NCI-H1694 treated with DMSO at 0.1 percent for 48 hours (cell line): ENCODE measurements at places on chromosomes 12 and 14.

- DNase-seq, result no peak
Observed at GRCh38 chr14:52129721-52130120, 60.9 kb upstream of the NID2 start.

- DNase-seq, result peak; percentile 52
Observed at GRCh38 chr12:3313675-3314663, 177.0 kb upstream of the PRMT8 start.

DNA sequence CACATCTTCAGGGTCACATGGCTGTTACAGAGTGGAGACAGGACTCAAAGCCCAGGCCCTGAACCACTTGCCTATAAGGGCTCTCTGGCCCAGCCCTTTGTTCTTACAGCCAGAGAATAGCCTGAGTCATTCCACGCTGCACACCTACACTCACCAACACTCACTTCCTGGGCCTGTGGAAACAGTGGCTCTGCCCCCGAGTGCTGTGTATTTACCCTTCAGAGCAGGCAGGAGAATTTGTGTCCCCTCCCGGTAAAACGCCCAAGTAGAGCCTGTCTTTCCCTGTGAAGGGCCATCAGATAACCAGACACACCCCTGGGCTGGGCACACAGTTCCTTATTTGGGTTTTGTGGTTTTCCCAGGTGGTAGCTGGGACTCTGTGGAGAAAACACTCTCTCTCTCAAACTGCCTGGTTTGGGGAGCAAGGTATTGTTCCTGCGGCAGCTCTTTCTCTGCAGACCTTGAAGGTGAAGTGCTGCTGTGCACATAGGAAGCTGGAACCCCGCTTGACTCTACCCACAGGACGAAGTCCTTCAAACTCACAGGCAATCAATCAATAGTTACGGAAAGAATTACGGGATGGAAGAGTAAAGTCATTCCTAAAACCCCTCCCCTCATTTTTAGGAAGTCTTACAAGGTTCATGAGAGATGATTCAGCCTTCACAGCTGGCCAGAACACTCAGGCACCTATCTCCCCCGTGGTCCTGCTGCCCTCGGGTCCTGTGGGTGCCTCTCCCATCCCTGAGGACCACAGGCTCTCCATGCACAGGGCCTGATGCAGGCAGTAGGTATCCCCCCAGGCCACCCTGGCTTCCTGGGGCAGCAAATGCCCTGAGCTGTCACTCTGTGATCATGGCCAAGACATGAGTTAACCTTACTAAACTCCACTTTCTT is 20.3 kb downstream of the FIGNL2 start:
- no peak for DNase-seq

DNA sequence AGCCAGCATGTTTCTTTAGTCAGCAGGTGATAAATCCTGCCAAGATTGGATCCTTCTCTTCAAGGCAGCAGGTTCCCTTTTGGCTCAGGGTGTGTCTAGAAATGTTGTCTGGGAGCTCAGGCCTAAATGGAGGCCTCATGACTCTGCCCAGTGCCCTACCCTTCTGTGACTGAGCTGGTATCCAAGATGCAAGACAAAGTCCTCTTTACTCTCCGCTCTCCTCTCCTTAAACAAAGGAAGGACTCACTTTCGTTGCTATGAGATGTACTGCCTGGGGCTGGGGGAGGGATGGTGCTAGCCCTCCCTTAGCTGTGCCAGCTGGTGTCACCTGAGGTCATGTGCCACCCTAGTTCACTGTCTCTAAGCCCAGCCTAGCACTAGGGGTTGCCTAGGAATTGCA is 13.8 kb upstream of the TMPRSS12 start:
- no peak for DNase-seq

DNA sequence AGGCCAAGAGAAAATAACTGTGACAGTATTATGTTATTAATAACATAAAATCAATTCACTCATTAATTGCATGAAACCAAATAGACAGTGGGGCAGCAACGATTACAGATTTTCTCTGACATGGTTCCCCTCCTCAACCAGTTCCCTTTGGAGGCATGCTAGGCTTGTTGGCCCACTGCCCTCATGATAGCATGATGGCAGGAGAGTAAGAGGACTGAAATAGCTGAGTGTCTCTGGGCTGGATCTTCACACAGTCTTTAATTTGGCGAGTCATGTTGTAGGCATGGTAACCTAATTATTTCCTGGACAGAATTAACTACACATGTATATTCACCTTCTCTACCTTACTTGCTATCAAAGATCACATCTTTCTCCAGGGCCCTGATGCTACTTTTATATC is 266.2 kb upstream of the PELI2 start:
- DNase-seq, result no peak

DNA sequence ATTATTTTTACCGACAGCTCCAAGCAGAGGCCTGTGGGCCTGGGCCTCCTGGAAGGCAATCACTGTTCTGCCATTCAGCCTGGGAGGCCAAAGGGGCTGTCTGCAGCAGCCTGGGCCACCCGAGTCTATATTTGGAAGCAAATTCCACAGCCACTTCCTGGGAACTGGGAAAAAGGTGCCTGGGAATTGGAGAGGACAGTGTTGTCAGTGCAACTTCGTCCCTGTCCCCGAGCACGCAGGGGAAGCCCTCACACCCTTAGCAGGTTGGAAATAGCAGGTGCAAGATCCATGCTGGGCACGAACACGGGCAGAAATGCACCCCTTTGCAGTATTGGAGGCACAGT is 9.6 kb upstream of the TBX5 start:
- DNase-seq, result no peak

- DNase-seq, result no peak
Observed at GRCh38 chr14:104003616-104004015, 61.3 kb upstream of the RD3L start.

GRCh38 chr12:113306382-113306781 is 28.5 kb downstream of the SLC8B1 start:
- DNase-seq, result no peak

GRCh38 chr14:23020143-23021128 is 10.5 kb upstream of the C14orf93 start:
- DNase-seq, result no peak

- DNase-seq, result no peak
Observed at GRCh38 chr12:128399253-128399652, 132.3 kb downstream of the TMEM132C start.

GRCh38 chr14:54772451-54772881 is 130.2 kb downstream of the GCH1 start:
- no peak for DNase-seq

DNA sequence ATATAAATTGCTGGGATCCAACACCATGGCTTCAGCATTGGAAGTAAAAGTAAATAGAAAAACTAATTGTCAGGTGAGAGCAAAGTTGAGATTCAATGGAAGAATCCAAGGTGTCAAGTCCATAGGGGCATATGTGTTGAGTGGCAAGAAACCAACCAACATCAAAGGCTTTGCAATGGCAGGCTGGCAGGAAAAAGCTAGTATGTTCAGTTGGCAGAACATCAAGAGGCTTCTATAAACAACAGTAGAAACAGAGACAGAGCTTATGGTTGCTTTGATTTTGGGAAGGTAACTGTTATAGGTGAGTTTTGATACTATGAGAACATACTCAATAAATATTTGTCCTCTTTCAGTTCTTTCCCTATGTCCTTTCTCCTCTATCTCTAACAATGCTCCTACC is 553.7 kb upstream of the MDGA2 start:
- DNase-seq, result no peak

DNA sequence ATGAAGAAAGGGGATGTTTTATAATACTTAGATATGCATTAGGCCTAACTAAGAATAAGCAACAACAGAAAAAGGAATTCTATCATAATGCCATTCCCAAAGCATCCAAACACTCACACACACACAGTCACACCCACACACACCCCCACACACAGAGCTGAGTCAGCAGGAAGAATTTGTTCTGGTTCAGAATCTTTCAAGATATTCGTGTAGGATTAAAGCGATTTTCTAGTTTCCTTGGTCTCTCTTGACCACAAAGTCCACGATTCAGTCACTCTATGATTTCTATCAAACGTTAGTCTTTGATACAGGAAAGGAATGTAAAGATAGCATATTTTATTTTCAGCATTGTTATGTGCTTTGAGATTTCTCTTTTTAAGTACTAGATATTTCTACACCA is 382.6 kb upstream of the DCN start:
- no peak for DNase-seq

GRCh38 chr12:51867796-51868428 is 19.4 kb upstream of the FIGNL2 start:
- no peak for DNase-seq

DNA sequence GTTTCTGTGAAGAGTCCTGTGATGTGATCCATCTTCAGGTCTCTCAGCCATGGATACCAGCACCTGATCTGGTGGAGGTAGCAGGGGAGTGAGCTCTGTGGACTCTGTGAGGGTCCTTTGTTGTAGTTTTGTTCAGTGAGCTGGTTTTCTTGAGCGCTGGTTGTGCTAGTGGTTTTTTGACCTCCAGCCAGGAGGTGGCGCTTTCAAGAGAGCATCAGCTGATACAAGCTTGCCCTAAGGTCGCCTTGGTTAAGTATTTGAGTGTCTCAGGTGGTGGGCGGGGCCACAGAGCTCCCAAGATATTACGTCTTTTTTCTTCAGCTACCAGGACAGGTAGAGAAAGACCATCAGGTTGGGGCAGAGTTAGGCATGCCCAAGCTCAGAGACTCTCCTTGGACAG is 139.7 kb downstream of the TTLL5 start:
- DNase-seq, result no peak

- no peak for DNase-seq
Observed at GRCh38 chr14:53979747-53980642, 23.4 kb upstream of the BMP4 start.

DNA sequence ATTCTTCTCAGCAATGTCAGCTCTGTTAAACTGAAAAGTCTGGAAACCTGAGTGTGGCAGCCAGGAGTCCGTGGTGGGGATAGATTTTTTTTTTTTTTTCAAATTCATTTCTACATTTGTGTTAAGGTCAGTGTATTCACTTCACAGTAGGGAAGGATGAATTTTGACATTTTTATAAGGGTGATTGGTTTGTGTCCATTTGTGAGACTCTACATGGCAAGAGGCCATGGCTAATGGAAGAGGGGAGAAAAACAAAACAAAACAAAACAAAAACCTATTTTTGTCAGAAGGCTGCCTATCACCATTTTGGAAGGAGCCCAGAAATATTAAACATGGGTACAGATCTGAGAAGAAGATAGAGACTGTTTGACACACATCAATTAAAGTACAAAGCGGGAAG is 176.1 kb downstream of the RMST start:
- DNase-seq, result no peak

DNA sequence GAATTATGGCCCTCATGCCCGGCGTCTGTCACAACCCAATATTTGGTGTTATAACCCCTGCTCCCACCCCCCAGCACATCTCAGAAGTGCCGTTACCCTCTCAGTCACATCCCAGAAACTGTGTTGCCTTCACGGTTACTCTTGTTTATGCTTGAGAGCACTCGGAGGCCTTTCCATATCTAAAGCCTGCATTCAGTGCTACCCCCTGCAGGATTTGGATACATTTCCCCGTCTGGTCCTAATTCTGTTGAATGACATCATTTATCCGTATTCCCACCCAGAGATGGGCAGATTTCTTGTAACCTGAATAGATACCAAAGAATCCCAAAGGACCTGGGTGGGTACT is 19.1 kb upstream of the FOS start:
- peak; percentile 80 for DNase-seq

DNA sequence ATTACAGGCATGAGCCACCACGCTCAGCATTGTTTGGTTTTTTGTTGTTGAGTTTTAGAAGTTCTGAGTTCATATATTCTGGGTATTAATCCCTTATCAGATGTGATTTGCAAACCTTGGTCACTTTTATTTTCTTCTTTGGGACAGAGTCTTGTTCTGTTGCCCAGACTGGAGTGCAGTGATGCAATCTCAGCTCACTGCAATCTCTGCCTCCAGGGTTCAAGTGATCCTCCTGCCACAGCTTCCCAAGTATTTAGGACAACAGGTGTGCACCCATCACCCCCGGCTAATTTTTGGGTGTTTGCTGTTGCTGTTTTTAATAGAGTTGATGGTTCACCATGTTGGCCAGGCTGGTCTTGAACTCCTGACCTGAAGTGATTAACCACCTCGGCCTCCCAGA is 11.8 kb downstream of the USP30 start:
- DNase-seq, result no peak

GRCh38 chr12:54689984-54690383 is 41.8 kb upstream of the DCD start:
- no peak for DNase-seq

DNA sequence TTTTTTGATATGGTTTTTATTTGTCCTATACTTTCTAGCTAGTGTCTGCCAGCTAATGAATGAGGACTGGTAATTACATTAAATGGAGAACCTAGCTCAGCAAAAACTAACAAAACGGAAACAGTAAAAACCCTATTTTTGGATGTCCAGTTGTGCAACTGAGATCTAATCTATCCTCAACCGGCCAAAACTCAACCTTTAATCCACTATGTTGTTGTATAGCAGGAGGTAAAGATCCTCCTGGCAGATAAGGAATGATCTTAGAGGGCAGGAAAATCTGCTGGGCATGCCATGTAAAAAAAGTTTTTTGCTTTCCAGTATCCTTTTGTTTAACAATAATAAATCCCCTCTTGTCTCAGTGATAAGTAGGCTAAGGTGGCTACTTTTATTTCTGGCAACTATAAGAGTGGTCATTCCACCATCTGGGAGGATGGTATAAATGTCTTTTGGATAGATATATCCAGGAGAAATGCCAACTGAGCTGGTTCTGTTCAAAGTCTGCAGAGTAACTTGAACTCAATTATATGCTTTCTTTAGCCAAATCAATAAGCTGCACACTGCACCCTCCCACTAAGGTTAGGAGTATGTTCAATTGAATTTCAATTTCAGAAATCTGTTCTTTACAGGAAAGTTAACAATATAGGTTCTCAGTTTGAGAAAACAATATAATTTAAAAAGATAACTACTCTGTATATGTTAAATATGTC is 40.1 kb downstream of the WASHC3 start:
- no peak for DNase-seq

- DNase-seq, result no peak
Observed at GRCh38 chr12:80551897-80552296, 107.9 kb downstream of the PTPRQ start.

DNA sequence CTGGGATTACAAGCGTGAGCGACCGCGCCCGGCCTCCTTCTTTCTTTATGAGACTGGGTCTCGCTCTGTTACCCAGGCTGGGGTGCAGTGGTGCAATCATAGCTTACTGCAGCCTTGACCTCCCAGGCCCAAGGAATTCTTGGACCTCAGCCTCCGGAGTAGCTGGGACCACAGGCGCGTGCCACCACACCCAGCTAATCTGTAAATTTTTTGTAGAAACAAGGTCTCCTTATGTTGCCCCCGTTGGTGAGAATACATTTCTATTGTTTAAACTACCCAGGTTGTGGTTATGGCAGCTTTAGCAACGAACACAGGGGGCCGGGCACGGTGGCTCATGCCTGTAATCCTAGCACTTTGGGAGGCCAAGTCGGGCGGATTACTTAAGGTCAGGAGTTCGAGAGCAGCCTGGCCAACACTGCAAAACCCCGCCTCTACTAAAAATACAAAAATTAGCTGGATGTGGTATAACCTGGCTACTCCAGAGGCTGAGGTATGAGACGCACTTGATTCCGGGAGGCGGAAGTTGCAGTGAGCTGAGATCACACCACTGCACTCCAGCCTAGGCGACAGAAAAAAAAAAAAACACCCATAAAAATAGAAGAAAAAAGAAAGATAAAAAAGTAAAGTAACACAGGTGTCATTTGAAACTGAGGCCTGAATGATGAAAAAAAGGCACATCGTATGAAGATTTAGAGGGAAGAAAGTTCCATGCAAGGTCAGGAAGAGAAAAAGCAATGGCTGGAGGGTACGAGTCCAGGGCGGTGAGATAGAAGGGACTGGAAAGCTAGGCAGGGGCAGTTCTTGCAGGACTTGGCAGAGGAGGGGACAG is 977 bp upstream of the TMEM120B start:
- peak; percentile 6 for DNase-seq
